ENCODE measurements at places on chromosomes 7 and 10.

- no peak for DNase-seq
These were observed 43.5 kb upstream of the LEP start for GRCh38 chr7:128197589-128197988.

- DNase-seq: no peak
These were observed 60.9 kb downstream of the GLI3 start for GRCh38 chr7:42175834-42176723.

GRCh38 chr7:118369987-118370386, 145.5 kb downstream of the ANKRD7 start:
- no peak for DNase-seq

DNA sequence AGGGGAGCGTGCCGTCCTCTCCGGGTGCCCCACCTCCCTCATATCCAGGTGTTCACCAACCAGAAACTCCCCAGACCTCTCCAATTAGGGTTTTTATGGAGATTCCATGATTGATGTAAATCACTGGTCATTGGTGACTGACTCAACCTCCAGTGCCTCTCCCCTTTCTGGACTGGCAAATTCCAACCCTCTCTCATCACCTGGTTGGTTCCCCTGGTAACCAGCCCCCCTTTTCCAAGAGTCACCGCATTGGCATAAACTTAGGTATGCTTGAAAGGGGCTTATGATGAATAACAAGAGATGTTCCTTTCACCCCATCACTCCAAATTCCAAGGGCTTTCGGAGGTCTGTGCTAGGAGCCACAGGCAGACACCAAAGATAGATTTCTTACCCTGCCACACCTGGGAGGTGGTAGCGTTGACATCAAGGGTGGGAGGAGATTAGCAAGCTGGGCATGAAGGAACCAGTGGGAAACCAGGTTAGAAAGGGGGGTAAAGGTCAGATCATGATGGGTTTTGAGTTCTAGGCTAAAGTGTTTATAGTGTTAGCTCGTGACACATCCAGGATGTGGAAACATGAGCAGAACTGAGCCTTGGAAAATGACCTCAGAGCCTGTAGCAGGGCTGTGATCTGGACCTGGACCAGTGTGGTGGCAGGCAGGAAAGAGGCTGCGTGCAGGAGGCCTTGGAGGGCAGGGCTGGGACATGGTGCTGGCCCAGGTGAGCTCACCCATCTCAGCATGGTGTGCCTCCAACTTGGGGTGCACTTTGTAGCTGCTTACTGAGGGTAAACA, 45.1 kb downstream of the CAMK1D start:
- DNase-seq: no peak

DNA sequence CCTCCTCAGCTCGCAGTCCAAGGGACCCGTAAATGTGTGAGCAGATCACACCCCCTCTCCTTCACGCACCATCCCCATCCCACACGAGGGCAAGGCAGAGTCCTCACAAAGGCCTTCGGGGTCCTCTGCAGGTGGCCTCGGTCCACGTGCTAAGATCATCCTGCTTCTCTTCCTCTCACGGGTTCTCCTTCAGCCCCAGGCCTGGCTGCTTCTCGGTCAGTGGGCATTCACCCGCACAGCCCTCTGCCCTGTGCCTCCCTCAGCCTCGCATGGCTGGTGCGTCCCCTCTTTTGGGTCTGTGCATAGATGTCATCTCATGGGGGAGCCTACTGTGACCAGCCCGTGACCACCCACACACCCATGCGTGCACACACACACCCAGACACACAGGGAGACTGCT, 17.3 kb upstream of the FOXL3 start:
- no peak for DNase-seq

- no peak for DNase-seq
These were observed 243.4 kb upstream of the SEMA3C start for GRCh38 chr7:81162234-81162633.
